HT1080 (cell line): ENCODE measurements at places on chromosomes 13 and 19.

DNA sequence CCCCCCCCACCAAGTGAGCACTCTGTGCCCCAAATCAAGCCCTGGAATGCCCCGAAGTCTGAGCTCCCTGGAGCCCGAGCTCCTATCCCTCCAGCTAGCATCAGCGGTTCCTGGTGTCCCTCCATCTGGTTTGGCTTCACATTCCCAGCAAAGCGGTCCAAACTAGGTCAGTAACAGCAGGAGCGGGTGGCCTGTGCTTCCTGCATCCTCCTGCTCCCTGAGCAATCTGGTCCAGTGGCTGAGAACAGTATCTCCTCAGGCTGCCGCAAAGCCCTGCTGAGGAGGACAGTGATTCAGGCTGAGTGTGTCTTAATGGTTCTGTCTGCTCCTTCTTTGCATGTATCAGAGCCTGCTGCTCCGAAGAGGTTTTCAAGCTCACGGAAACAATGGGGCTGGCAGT is 25.9 kb downstream of the RASL11A start:
- no peak for DNase-seq

DNA sequence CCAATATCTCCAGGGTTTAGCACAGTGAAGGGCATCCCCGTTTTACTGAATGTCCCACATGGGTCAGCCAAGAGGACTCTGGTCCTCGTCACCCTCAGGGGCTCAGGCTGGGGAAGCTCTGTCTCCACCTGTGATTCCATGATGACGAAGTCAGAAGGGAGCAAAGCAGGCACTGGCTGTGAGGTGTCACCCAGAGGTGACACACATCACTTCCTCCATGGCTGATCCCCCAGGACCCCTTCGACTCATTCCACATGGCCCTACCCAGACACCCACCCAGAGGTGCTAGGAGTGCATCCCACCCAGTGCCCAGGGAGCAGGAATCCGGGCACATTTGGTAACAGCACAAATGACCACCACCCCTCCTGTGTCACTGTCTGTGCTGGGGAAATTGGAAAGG is 145.2 kb upstream of the VSTM2B start:
- no peak for DNase-seq

GRCh38 chr19:45005787-45006186 is 4.5 kb downstream of the RELB start:
- DNase-seq, result no peak

GRCh38 chr13:34886987-34887386 is 55.1 kb upstream of the NBEA start:
- no peak for DNase-seq

GRCh38 chr19:45464852-45465441 is 2.8 kb upstream of the FOSB start:
- DNase-seq, result no peak

GRCh38 chr13:47671776-47672175 is 329.3 kb downstream of the SUCLA2 start:
- DNase-seq, result no peak

DNA sequence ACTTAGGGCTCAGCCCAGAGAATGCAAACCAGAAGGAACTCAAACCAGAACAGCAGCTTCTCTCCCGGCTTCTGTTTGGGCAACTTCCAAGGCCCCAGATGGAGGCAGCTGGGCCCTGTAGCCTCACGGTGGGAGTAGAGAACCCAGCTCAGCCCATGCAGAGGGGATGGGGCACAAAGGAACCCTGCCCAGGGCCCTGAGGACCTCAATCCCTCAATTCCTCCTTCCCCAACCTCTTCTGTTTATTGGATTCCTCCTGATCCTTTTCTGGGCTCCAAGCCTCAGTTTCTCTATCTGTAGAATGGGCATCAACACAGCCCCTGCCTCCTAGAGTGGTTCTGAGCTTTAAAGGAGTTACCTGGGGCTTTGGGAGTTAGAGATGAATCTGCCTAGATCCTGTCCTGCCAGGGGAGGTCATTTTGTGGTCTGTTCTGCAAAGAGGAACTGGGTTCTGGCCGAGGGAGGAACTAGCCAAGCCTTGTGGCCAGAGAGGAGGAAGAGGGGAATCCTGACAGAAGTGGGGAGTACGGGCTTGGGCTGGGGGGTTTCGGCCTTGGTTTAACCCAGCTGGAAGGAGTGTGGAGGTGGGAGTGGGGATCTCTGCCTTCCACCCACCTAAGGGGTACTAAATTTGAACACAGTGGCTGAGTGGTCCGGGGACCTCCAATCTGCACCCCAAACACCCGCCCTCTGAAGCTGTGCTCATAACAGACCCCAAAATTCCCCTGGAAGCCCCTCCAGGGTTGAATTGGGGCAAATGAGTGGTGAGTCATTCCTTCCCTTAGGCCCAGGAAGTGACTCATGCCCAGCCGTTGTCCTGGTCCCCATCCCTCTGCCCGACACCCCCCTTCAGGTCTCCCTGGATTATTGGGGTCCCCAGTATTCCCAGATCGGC is 2.7 kb downstream of the ADGRE5 start:
- DNase-seq, result peak; percentile 54

DNA sequence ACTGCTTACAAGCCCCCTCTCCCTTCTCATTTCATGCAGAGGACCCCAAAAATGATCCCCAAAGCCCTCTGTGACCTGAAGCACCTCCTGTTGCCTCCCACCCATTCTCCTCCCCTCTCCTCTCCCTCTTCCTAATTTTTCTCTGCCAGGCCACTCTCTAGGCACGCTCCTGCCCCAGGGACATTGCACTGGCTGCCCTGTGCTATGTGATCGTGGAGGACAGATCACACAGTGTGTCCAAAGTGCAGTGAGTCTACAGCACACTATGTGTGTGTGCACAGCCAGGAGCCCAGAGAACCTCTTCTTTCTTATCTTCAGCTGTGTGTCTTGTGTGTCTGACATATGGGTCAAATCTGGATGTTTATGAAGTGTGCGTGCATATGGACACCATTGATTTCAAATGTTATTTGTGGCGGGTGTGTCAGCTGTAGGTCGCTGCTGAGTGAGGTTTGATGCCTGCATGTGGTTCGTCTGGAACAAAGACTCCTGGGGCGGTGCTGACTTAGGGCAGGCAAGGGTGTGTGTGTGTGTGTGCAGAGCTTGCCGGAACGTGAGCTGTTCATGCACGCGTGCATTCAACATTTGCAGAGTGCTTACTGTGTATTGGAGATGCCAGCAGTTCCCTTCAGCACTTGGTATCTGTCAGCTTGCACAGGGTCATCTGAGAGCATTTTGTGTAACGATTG is 2.1 kb upstream of the KLHL26 start:
- no peak for DNase-seq

- DNase-seq, result no peak
These were observed 38.7 kb downstream of the PBX4 start for GRCh38 chr19:19579533-19580361.

DNA sequence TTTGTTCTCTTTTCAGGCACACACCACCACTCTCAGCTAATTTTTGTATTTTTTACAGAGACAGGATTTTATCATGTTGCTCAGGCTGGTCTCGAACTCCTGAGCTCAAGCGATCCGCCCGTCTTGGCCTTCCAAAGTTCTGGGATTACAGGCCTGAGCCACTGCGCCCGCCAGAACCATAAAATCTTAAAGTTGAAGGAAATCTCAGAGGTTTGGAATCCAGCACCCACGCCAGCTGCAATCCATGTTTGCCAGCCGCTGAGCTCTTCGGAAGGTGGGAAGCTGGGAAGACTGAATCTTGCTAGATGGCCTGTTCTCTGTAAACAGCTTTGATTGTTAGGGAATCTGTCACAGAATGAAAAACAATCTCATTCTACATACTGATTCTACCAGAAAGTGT is 38.5 kb downstream of the SPATA13 start:
- DNase-seq, result no peak

DNA sequence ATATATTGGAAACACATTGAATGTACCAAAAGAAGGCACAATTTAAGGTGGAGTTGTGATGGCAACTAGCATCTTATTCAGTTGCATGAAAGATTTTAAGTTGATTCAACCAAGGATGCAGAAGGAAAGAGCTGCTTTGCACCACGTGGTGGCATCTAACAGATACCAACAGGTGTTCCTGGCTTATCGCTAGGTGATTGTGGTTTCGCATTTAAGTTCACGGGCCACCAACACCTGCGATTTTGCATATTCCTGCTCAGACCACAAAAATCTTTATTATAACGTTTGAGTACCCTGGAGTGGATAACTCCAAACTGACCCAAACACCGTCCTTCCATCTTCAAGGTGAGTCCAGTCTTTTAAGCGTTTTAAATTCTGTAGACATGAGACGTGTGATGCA is 45.3 kb downstream of the RGCC start:
- DNase-seq, result no peak

DNA sequence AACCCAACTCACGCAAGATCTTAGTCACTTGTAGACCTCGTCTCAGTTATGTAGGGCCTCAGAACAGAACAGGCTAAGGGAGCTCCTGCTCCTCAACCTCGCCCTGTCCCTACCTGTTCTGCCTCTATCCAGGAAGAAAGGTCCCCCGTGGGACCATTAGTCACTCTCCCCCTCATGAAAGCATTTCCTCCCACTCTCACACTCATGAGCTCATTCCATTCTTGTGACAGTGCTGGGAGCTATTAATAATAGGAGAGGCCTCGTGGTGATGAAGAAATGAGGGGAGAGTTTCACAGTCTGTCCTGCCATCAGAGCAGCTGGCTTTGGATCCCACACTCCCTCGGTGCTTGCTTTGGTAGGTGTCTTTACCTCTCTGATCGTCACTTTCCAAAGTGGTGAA is 10.2 kb downstream of the PPP2R1A start:
- no peak for DNase-seq
